ENCODE measurements at places on chromosomes 7 and 10.
A peak's percentile ranks its signal among the peaks of the same experiment; 100 is the strongest.

DNA sequence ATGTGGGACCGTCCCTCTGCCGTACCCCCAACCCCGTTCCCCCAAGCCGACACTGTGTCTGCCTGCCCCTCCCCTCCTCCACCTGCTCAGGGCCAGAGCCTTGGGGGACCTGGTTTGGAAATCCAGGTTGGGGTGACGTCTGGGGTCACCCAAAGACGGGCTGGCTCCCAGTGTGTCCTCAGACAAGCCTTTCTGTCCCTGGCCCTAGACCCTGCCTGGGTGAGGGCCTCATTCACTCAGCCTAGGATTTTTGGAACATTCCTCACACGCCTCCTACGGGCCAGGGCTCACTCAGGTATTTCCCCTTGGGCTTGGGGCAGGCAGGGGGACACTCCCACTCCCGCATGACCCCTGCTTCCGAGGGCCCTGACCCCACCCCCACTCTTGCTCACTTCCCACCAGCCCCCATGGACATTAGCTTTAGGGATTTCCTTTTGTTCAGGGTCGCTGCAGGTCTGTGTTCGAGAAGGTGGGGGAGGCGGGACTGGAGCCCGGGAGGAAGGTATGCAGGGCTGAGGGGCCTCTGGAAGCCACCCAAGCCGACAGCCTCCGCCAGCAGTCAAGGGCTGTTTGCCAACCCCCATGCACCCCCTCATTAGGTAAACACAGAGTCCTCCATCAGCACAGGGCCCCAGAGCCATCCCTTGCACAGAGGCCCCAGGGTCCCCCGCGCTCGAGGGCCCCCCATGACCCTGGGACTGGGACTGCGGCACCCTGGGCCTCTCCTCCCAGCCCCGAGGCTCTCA lies 35.1 kb downstream of the PDGFA start:
- no peak for DNase-seq

GRCh38 chr10:87750001-87750671 lies 67.9 kb downstream of the ATAD1 start:
- DNase-seq: no peak

- DNase-seq: no peak
Observed at GRCh38 chr7:28479507-28479947, 67.2 kb downstream of the CREB5 start.

DNA sequence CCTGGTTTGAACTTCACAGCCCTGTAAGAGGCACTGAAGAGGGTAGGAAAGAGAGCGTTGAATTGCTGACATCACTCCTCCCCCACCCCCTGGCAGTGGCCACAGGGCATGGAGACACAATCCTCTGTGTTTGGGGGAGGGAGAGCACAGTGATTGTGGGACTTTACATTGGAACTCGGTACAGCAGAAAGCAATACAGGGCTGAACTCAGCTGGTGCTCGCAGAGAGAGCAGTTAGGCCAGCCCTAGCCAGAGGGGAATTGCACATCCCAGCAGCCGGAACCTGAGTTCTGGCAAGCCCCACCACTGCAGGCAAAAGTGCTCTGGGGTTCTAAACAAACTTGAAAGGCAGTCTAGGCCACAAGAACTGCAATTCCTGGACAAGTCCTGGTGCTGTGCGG lies 24.0 kb upstream of the CUL1 start:
- no peak for DNase-seq

GRCh38 chr10:97640868-97641811 lies 669 bp downstream of the PI4K2A start:
- peak; percentile 27 for DNase-seq

DNA sequence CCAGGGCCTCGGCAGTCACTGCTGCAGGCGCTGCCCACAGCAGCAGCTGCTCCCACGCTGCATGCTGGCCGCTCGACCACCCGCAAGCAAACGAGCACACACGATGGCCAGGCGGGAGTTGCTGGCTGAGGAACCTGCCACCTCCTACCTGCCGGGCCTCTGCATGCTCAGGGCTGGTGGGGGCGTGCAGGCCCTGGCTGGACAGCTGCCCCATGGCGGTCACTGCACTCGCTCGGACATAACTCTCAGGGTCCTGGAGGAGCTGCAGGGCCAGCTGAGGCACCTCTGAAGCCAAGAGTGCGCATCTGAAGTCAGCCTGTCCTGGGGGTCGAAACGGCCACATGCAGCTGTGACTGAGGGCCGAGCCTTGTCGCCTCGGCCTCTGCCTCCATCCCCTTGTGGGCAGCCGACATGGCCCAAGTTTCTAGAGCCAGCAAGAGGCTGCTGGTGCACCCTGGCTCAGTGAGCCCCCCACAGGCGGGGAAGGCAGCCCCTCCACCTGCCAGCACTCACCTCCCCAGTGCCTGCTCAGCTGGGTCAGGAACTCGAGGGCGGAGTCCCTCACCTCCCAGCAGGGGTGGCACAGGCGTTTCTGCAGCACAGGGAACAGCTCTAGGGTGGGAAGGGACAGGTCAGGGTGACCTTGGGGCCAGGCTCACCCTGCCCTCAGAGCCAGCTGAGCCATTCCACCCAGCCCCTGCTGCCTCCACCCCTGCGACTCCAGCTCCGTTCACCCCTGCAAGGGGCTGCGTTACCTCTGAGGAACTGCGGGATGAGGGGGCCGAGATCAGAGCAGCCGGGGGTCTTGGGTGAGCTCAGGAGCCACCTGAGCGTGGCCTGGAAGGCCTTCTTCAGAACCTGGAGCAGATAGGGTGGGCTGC lies 16.1 kb downstream of the BRAT1 start:
- DNase-seq: no peak

DNA sequence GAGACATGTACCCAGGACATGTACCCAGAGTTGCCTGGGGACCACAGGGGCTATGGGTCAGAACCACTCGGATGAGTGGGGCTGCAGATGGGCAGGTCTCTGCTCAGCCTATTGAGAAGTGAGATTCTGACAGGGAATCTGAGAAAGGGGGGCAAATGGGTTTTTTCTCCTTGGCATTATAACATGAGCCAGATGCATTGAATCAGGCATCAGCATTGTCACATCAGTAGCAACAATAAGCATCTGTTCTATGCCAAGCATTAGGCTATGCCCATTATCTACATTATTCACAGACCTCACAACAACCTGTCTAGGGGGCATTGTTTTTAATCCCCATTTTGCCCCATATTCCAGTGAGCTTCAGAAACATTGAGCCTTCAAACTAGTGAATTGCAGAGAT lies 108.2 kb downstream of the PLCE1 start:
- no peak for DNase-seq

GRCh38 chr10:123361832-123362231 lies 207.6 kb downstream of the BUB3 start:
- DNase-seq: no peak

GRCh38 chr7:36295090-36295489 lies 94.6 kb upstream of the ANLN start:
- no peak for DNase-seq

DNA sequence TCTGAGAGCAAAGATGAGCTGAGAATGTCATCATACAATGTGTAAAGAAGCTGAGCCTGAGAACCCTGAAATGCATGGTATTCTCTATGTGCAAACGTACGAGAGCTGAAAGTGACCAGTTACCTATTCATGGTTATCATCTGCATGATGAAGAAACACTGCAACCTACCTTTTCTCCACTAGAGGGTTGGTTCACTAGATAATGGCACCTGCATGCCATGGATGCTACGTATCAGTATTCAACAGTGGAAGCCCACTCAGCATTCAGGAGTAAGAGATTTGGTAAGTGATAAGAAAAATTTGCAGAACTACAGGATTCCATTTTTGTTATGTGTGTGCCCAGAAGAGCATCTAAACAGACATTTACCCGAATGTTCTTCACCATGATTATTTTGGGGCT lies 145.4 kb downstream of the PTPRN2 start:
- no peak for DNase-seq

- no peak for DNase-seq
Observed at GRCh38 chr7:38535073-38535472, 96.1 kb downstream of the AMPH start.

- peak; percentile 37 for DNase-seq
Observed at GRCh38 chr7:6636741-6637543, at the start of gene ZNF316. TSS of gene ZNF316 (plus strand) at chr7:6637318. CDS start at chr7:6642410, 5,092 bp downstream.

- DNase-seq: no peak
Observed at GRCh38 chr10:23556727-23557440, 118.0 kb downstream of the OTUD1 start.

- DNase-seq: no peak
Observed at GRCh38 chr10:46239993-46240683, 46.7 kb upstream of the ANTXRL start.

DNA sequence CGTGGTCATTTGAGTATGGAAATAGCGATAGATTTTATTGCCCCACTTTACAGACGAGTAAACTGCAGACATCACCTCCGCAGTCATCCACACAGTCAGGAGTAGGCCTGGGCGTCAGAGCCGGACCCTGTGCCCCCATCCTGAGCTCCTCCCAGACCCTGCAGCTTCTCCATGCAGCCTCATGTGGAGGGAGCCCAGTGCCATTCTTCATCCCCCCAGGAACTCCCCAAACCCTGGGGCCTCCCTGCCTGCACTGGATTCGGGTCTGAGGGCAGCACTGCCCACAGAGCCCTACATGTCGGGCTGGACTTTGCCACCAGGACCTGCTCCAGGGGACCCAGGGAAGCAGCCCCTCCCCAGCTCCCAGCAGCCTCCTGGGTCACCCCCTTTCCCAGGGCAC lies 100.8 kb downstream of the MKI67 start:
- DNase-seq: no peak

DNA sequence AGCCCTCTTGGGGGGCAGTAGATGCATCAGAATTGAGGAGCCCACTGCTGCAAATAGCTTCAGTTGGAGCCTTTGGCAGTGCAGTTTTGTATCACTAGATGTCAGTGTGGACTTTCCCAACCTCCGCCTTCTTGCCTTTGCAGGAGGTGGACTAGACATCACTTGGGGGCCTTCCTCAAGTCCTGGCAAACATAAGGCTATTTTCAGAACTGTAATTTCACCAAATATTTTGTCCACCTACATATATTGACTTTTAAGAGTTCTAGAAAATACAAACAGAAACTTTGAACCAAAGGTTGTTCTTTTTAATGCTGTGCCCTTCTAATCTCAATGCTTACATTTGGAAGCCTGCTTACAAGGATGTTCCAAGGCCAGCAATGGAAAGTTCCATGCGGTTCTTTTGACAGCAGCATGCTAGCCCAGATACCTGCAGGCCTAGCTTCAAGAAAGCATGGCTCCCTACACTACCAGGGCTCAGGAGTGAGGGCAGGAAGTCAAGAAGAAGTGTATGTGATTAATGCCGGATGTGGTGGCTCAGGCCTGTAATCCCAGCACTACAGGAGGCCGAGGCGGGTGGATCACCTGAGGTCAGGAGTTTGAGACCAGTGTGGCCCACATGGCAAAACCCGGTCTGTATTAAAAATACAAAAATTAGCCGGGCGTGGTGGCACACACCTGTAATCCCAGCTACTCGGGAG lies 8.0 kb upstream of the ZNRF2 start:
- peak; percentile 75 for DNase-seq

GRCh38 chr7:159117366-159118196 lies 27.1 kb downstream of the VIPR2 start:
- DNase-seq: no peak

GRCh38 chr7:140596519-140597427 lies 43.8 kb downstream of the DENND2A start:
- DNase-seq: no peak

DNA sequence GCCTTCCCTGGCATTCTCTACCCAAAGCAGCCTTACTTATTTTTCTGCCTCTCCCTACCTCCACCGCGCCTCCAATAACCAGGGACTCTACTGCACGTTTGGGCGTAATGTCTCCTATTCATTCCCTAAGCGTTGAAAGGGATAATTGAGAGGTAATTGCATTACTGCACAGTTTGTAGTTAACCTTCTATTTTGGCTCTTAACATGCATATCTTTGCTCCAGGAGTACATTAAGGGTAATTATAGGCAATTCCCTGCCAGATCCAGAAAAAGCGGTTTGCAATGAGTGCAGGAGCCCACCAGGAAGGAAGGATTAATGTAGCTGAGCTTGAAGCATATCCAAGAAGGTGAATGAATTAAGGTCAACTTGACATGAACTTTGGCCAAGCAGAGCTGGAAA lies 558.4 kb downstream of the TYW1 start:
- DNase-seq: no peak

- no peak for DNase-seq
Observed at GRCh38 chr10:61486251-61486650, 33.1 kb upstream of the TMEM26 start.

Measured in hematopoietic multipotent progenitor cell treated with erythropoietin and hydrocortisone succinate and interleukin-3 and kit ligand, for 8 days (in vitro differentiated cells).